H1 (cell line): ENCODE measurements at places on chromosomes 1 and 21.

DNA sequence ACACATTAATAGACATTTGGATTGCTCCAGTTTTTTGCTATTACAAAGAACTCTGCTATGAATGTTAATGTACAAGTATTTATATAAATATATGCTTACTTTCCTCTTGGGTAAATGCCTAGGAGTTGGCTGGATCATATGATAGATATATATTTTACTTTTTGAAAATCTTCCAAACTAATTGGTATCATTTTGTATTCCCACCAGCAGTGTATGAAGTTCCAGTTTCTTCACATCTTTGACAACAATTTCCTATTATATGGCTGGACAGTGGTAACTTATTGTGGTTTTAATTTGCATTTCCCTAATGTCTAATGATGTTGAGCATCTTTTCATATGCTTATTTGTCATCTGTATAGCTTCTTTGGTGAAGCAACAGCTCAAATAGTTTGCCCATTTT, 23.8 kb upstream of the DIPK1A start:
- no peak for DNase-seq

- DNase-seq, result no peak
Measured at GRCh38 chr1:37945743-37946702, 830 bp downstream of the INPP5B start.

- no peak for DNase-seq
Measured at GRCh38 chr1:12542138-12542465, 75.9 kb downstream of the DHRS3 start.

GRCh38 chr1:38046333-38046883, at the start of gene POU3F1:
Gene POU3F1, minus strand, starts transcription at chr1:38046793. Its CDS starts 50 bp downstream, at chr1:38046743.
- no peak for DNase-seq

GRCh38 chr1:116382321-116382720, 9.3 kb downstream of the ATP1A1 start:
- no peak for DNase-seq

DNA sequence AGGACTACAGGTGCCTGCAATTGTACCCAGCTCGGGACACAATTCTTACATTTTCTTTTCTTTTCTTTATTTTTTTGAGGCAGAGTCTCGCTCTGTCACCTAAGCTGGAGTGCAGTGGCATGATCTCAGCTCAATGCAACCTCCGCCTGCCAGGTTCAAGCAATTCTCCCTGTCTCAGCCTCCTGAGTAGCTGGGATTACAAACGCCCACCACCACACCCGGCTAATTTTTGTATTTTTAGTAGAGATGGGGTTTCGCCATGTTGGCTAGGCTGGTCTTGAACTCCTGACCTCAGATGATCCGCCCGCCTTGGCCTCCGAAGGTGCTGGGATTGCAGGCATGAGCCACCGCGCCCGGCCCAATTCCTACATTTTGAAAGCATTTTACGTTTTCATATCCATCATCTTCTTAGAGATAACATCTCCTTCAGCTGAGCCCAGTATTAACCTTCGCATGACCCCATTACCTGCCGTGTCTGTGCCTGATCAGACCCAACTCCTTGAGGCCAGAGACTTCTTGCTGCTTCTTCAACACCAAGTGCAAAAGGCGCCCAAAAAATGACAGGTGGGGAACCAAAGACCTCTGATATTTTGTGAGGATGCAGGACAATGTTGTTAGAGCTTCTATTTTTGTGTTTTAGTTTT, 2.8 kb upstream of the ADAMTSL4 start:
- no peak for DNase-seq

GRCh38 chr1:115282807-115283208, 55.2 kb downstream of the NGF start:
- DNase-seq, result no peak

- no peak for DNase-seq
Measured at GRCh38 chr1:36086529-36087232, 2.0 kb upstream of the ADPRS start.
